ENCODE measurements at places on chromosomes 4 and X.

DNA sequence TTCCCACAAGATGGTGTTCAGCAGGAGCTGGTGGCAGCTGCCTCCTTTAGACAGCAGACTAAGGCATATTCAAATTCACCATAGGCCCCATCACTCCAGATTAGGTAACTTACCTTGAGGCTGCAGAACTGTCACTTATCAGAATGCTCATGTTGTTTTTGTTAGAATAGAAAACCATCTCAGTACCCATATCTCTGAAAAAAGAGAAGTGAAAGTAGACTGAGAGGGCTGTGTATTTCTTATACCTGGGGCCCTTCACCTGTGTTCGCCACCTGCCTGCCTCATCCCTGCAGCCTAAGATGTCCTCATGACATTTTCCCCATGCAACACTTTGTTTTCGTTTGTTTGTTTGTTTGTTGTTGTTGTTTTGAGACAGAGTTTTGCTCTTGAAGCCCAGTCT lies 32.9 kb upstream of the SPRY1 start:
- no peak for DNase-seq

GRCh38 chr4:167419468-167420140 lies 185.3 kb upstream of the SPOCK3 start:
- no peak for DNase-seq

DNA sequence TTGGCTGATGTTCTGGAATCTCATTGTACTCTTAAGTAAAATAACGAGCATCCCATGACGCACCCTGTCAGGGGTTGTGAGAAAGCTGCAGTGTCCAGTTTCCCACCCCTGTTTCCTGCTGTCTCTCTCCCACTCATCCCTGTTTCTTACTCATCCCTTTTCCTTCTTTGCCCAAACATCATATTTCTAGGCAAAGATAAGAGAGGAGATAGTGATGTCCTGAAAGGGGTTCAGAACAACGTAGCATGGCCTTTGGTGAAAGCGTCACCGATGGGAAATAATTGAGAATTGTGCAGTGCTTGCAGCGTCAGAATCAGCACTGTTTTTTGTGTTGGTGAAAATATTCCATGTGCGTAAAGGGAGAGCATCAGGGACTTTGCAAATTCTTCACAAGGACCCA lies 23.5 kb upstream of the TMEM165 start:
- no peak for DNase-seq

DNA sequence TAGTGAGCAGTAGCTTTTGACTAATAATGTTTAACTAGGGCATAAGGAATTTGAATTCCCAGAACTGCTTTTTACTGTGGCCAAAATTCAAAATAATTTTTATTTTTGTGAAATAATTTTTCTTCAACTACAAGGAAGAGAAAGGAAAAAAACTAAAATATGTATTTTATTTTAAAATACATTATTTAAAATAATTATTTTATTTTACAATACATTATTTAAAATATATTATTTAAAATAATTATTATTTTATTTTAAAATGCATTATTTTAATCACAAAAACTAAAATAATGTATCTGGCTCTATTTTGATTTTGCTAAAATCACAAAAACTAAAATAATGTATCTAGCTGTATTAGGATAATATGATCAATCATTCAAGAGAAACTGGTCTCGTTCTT lies 210.4 kb downstream of the RELL1 start:
- no peak for DNase-seq

GRCh38 chrX:138345801-138346200 lies 365.7 kb downstream of the FGF13 start:
- DNase-seq = no peak

DNA sequence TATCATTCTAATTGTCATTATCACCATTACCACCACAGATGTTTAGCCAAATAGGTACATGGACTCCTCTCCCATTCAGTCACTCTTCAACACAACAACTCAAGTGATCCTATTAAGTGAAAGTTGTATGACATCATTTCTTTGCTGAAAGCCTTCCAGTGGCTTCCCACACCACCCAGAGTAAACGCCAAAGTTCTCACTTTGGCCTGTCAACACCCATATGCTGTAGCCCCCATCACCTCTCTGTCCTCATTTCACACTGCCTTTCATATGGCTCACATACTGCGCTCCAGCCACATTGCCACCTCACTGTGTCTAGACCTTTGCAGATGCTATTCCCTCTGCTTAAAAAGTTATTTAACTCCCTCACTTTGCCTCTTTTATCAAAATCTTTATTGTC lies 682.3 kb downstream of the ADGRL3 start:
- no peak for DNase-seq
